Mucosa of descending colon (tissue), 3 donors: ENCODE measurements at places on chromosomes 3 and 15. TPM values are rescaled to one million over a fixed set of nuclear protein-coding genes. Genes with fewer than 3 reads are reported as not detected.

SLC2A2 gene
- not detected for total RNA-seq

CYP8B1 gene
- not detected for total RNA-seq

MANF gene
- total RNA-seq, result 35.4 TPM

RPS17 gene
- 1,089 TPM for total RNA-seq

DTX3L gene
- total RNA-seq, result 56.0 TPM

DNA sequence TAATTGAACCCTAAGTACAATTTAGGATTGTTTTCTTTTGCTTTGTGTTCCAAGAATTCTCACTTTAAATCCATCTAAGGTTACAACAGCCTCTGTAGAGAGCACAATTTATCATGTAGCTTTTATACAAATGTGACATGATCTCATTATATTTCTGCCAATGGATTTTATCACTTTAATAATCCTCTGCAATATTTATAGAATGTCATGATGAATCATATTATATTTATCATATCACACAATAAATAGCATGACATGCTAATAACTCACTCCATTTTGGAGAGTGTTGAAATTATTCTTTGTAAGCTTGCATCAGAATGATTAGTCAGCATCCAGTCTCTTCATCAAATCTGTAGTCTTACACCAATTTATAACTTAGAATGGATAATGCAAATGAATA, 280.6 kb upstream of the ZNF717 start:
- no peak for DNase-seq

- DNase-seq, result no peak
Measured at GRCh38 chr15:67018026-67018425, 47.4 kb upstream of the SMAD3 start.
